ENCODE measurements at places on chromosomes 1 and 21. TPM values are rescaled to one million over a fixed set of nuclear protein-coding genes. Genes with fewer than 3 reads are reported as not detected.

LCE4A gene
- total RNA-seq: not detected

GNAT2 gene
- 0.33 TPM for total RNA-seq

RCSD1 gene
- not detected for total RNA-seq

KLF17 gene
- total RNA-seq: under 0.01 TPM

OR2T4 gene
- total RNA-seq: not detected

OPTC gene
- not detected for total RNA-seq

KRTAP10-6 gene
- not detected for total RNA-seq

CRNN gene
- not detected for total RNA-seq

RALGPS2 gene
- 42.1 TPM for total RNA-seq

OLIG2 gene
- total RNA-seq: not detected

DAP3 gene
- total RNA-seq: 54.5 TPM

TSPEAR gene
- total RNA-seq: not detected

PARS2 gene
- 6.5 TPM for total RNA-seq

PSMA5 gene
- total RNA-seq: 72.8 TPM

SLC1A7 gene
- 0.12 TPM for total RNA-seq

ID3 gene
- total RNA-seq: 34.2 TPM

FABP3 gene
- 52.1 TPM for total RNA-seq

LRRC8D gene
- 11.8 TPM for total RNA-seq

ADGRL4 gene
- 3.7 TPM for total RNA-seq
